ENCODE measurements at places on chromosomes 12 and 14.

- DNase-seq, result no peak
These were observed 8.6 kb upstream of the YY1 start for GRCh38 chr14:100230361-100230760.

DNA sequence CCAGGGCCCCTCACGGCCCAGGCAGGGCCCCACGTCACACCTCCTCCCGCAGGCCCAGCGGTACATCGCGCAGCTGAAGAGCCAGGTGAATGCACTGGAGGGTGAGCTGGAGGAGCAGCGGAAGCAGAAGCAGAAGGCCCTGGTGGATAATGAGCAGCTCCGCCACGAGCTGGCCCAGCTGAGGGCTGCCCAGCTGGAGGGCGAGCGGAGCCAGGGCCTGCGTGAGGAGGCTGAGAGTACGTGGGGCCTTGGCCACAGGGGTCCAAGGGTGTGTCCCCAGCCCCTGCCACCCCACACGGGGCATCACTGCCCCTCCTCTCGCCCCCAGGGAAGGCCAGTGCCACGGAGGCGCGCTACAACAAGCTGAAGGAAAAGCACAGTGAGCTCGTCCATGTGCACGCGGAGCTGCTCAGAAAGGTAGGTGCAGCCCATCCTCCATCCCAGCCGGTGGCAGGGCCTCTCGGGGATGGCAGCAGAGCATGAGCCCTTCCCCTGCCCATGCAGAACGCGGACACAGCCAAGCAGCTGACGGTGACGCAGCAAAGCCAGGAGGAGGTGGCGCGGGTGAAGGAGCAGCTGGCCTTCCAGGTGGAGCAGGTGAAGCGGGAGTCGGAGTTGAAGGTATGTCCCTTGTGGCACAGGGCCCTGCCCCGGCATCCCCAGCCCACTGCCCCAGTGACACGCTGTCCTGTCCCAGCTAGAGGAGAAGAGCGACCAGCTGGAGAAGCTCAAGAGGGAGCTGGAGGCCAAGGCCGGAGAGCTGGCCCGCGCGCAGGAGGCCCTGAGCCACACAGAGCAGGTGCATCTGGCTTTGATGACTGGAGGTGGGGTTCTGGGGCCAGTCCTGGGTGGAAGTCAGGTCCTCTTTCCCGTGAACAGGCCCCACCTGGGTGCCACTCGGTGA, 20.9 kb downstream of the HIP1R start:
- no peak for DNase-seq

DNA sequence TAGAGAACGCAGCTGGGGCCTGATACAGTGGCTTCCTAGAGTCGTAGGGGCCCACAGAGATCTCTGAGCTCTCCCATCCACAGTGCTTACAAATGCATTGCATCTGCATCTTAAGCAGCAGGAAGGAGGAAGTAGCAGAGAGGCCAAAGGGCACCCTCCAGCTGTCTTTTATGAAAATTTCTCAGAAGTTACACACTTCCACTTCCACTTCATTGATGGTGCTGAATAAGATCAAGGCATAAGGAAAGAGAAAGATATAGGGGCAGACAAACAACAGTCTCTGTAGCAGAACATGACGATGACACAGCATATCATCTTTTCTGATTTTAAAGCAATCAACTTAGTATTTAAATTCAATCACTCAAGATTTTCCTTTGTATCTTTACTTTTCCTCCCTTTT, 51.6 kb upstream of the ABCC9 start:
- no peak for DNase-seq

DNA sequence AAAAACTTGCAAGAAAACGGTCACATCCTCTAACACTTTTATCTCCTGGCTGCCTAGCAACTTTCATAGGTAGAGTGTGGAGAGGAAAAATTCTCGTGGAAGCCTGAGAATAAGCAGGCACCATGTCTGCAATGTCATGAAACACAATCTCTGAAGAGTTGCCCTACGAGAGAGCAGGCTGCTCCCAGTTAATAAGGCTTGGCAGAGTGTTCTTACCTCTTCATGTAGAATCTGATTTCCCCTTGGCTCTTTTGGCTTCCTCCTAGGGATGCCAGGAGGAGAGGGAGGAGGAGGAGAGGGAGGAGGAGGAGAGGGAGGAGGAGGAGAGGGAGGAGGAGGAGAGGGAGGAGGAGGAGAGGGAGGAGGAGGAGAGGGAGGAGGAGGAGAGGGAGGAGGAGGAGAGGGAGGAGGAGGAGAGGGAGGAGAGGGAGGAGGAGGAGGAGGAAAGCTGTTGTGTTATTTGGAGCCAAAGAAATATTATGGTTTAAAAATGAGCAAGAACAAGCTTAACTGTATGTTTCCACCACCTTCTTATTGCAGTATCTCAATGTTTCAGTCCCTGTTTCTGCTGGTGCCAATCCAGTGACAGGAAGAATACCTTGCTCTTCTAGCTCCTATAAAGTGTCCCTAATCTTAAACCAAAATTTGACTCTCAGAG, 52.9 kb downstream of the EGLN3 start:
- no peak for DNase-seq

DNA sequence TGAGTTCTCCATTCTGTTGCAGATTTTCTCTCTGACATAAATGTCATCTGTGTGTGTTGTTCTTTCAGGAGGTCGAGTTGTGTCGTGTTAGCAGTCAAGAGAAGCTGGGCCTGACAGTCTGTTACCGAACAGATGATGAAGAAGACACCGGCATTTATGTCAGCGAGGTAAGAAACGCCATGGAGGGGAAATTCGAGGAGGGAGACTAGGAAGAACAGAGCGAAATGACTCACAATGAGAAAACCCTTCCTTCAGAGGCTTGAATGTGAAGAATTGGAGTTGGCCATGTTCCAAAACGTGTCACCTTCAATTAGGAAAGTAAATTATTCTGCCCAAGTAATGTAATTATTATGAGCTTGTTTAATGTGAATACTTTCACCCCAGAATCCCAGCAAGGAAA, 364.5 kb downstream of the PDZRN4 start:
- no peak for DNase-seq

DNA sequence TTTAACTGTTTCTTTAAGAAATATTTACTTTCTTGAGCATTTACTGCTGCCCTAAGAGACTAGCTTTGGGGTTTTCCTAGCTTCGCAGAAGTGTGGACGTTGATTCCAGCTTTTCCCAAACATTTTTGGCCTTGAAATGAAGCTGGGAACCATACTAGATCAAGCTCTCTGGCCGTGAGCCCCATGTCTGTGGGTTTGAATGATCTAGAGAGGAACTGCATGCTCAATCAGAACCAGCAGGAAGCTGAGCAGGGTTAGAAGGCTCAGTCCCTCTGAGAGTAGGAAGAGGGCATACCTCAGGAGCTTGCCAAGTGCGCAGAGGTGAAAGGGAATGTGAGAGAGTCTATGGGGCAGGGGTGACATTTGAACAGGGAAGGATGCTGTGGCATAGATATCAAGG, 292.1 kb downstream of the CACNA1C start:
- DNase-seq, result no peak

DNA sequence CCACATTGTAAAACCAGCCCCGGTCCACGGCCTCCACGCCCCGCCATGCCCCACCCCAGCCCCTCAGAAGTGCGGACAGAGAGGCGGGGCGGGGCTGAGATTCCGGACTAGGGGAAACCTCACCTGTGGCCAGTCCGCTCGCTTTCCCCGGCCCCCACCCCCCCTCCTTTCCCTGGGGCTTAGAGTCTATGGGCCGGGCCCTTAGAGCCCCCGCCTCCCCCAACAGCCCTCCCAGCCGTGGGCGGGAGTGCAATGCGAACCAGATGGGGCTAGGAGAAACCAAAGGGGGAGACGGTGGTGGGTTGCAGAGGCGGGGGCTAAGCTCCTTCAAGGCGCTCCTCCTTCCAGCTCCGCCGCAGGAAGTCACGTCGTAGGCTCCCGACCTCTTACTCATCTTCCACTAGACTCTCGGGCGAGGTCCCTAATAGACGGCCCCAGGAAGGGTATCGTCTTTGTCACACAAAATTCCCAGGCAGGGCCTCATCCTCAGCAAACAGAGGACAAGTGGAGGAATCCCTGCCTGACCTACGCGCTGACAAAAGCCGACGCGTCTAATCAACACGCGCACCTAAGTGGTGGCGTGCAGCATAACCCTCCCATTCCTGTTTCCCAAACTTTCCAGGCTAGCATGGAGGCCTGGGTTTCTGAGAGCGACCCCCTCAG, 1.1 kb upstream of the NAB2 start:
- no peak for DNase-seq

- DNase-seq, result no peak
These were observed 226.8 kb downstream of the ZFP36L1 start for GRCh38 chr14:68566075-68566474.

GRCh38 chr12:91383099-91383498, 200.5 kb upstream of the DCN start:
- DNase-seq, result no peak

DNA sequence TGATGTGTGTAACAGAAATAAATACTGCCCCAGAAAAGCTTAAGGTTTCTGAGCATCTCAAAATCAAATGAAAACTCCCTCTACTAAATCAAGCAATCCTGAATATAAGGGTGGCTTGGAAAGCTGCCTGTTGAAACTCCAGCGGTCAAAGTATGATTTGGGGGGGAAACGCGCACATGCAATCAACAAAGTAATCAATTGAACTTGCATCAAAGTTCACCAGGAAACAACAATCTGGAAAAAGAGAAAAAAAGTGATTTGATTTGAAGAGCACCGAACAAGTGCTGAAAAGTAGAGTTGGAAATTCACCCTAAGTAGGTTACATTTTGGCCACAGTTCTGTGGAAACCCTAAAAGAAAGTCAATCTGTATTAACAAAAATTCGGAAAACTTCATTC, 700 bp downstream of the CNIH1 start:
- DNase-seq, result no peak

GRCh38 chr14:77197988-77198387, 16.4 kb downstream of the TMEM63C start:
- no peak for DNase-seq

DNA sequence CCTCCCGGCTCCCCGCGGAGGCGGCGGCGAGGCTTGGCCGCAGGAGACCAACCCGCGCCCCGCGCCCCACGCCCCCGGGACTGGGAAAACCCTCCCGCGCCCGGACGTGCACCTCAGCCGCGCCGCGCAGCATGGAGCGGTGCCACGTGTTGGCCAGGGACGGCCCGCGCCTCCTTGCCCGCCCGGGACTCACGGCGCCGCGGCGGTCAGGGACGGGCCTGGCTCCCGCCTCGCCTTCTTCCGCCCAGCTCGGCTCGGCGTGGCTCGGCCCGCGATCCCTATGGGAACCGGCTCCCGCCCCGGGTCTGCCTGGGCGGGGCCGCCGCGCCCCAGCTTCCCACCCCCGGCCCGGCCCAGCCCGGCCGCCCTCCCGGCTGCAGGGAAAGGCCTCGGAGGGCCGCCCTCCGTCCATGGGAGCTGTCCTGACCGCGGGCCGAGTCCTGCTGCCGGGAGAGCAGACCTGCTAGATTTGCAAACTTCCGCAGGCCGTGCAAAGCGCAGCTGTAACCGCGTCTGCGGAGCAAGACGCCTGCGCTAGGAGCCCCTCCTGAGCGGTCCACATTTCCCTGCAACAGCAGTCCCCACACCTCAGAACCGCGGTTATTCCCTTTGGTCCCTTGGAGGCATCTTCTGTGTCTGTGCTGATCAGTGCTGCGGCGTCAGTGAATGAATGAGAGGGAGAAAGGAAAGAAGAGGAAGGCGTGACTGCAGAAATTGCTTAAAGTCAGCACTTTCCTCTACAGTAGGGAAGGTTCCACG, at the start of gene CDKL1:
Gene CDKL1 (minus strand): TSS at position 251 of the 759 bp plus-strand sequence. CDS start 1,013 bp downstream, outside the sequence.
- DNase-seq, result peak; percentile 47

- DNase-seq, result no peak
These were observed 60.5 kb downstream of the PRKAB1 start for GRCh38 chr12:119728444-119728745.

DNA sequence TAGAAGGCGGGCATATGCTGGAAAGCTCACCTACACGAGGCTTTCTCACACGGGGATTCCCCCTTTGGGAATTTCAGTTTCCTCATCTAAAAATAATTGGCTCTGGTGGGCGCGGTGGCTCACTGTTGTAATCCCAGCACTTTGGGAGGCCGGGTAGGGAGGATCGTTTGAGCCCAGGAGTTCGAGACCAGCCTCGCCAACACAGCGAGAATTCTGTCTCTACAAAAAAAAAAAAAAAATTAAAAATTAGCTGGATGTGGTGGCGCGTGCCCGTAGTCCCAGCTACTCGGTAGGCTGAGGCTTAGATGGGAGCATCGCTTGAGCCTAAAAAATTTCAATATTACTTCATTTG, 400 bp upstream of the NDUFA12 start:
- DNase-seq, result no peak

DNA sequence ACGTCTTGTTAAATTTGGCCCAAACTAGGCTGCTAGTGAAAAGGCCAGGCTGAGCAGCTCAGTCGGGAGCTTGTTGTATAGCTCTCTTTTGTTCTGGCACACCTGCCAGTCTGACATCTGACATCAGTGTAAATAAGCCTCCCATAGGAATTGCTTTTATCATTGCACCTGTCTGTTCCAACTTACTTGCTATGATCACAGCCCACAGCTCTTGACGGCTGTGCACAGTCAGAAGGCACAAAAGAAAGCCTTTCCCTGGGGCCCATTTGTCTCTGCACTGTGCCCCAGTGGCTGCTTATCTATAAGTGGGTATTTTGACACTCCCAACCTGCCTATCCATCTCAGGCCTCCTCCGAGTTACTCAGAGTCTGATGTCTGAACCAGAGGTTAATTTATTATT, 324.5 kb downstream of the NUAK1 start:
- no peak for DNase-seq

DNA sequence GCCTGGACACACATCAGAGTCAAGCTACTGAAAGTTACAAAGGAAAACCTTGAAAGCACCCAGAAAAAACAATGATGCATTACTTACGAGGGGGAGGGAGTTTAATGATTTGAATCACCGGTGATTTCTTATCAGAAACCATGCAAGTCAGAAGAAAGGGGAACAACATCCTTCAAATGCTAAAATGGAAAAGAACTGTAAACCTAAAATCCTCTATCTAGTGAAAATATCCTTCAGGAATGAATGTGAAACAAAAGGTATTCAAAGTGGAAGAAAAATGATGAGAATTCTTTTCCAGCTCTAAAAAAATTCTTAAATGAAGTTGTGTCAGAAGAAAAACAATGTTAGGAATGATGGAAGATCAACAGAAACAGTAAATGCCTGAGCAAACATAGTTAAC, 16.8 kb downstream of the SCAF11 start:
- no peak for DNase-seq

GRCh38 chr12:91687052-91688017, 458.3 kb downstream of the BTG1 start:
- no peak for DNase-seq

- no peak for DNase-seq
These were observed 75.4 kb downstream of the ETV6 start for GRCh38 chr12:11724888-11725311.

DNA sequence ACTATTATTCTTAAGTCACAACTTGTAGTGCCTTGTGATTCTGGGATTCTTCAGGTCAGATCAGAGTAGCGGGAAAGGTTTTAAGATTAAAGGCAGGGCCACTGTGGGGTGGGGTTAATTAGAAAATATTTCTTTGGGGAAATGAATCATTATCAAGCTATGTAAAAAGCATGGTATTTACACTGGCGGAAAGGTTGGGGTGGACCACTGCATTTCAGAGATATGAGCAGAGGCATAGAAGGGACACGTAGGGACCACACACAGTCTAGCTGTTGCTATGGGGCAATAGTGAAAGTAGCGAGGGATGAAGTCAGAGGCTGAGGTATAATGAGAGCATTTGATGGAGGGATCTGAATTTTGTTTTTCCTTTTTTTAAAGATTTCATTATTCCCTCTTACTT, 31.7 kb upstream of the KCNH3 start:
- no peak for DNase-seq

- DNase-seq, result no peak
These were observed 15.7 kb upstream of the PTPRO start for GRCh38 chr12:15306605-15307004.

- DNase-seq, result no peak
These were observed 55.1 kb downstream of the SERPINA10 start for GRCh38 chr14:94237983-94238382.

- no peak for DNase-seq
These were observed 1.5 kb downstream of the STYK1 start for GRCh38 chr12:10672231-10672868.

All from iPS DF 6.9 (cell line).